Ovary (tissue), 10 donors: ENCODE measurements at places on chromosomes 6 and 20.
A peak's percentile ranks its signal among the peaks of the same experiment; 100 is the strongest.

GRCh38 chr20:39602649-39603048 lies 640.5 kb downstream of the DHX35 start:
- no peaks in the 10 kb centered on the region for H3K4me1 ChIP-seq
- H3K4me3 ChIP-seq: no peak overlapping the region
- H3K27me3 ChIP-seq: no peaks in the 10 kb centered on the region
- no peak overlapping the region for H3K27ac ChIP-seq
- H3K36me3 ChIP-seq: no peaks in the 10 kb centered on the region

- no peaks in the 10 kb centered on the region for H3K27me3 ChIP-seq
- no peak overlapping the region for H3K27ac ChIP-seq
- DNase-seq: peak; percentile 22
- no peak overlapping the region for H3K4me3 ChIP-seq
Observed at GRCh38 chr20:18224968-18225568, 63.3 kb upstream of the ZNF133 start.

DNA sequence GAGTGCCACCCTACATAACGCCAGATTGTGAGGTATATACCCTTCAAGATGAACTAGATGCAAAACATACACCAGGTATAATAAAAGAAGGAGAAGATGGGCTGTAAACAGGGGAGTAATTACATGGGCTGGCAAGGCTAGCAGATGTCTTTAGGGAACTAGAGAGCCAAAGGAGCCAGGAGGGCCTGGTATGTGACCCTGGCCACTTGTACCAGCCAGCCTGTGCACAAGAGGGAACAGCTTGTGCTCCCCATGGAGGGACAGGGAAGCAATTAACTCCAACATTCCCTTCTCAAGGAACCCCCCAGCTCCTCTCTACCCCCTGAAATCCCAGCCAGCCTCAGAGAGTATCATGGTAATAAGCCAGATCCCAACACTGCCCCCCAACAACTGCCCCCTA lies 139.9 kb downstream of the HIVEP2 start:
- H3K27ac ChIP-seq: no peak overlapping the region
- H3K4me3 ChIP-seq: no peak overlapping the region
- no peak for DNase-seq
- peaks cover 4% of the 10 kb centered on the region for H3K4me1 ChIP-seq
- H3K36me3 ChIP-seq: no peaks in the 10 kb centered on the region
- no peaks in the 10 kb centered on the region for H3K27me3 ChIP-seq

DNA sequence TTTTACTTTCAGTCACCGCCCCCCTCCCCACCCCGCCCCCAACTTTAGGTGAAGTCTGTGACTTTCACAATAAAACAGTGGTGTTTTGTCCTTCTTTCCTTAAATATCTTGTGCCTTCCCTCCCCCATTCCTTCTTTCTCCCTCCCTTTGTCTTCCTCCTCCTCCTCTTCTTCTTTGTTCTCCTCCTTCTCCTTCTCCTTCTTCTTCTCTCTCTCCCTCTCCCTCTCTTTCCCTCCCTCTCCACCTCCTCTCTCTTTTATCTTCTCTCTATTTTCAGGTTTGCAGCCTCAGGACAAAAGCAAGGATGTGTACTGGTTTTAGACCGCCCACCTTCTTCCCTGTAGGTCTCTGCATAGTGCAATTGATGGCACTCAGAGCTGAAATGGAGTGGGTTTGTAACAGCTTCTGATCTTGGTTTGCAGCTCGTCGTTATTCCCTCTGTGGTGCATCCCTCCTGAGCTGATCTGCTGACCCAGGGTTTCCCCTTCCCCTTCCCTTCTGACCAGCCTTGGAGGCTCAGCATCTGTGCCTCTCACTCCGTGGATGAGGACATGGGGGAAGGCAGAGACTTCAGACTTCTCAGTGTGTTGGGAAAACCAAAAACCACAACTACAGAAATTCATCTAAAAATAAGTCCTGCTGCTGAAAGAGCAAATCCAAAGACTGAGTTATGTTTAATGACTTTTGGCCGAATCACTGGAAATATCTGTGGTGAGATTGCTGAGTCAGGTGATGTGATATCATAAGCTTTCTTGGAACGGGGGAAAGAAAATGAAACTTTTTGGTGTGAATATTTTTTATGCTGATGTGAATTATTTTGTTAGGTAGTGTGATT lies 6.9 kb downstream of the VGLL2 start:
- DNase-seq: no peak
- no peaks in the 10 kb centered on the region for H3K36me3 ChIP-seq
- H3K27ac ChIP-seq: no peak overlapping the region
- H3K4me1 ChIP-seq: peaks cover 4% of the 10 kb centered on the region
- H3K4me3 ChIP-seq: no peak overlapping the region

DNA sequence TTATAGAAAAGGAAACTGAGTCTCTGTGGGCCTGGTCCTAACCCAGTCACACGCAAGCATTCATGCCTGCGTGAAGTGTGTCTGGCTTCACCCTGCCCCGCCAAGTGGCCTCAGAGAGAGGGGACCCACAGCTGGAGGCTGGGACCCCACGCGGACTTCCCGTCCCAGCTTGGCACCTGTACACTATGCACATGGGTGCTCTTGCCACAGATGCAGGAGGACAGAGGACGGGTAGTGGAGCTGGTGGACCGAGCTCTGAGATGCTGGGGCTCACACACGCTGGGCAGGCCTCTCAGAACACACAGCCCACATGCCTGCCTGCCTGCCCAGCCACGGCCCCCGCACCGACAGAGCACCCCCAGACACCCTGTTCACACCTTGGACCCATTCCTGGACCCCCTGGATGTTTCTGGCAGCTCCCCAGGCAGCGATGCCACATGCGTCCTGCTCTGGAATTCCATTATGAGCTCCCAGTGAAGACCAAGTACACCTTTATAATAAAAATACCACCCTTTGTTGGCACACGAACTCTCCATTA lies 24.9 kb upstream of the SMOC2 start:
- H3K27me3 ChIP-seq: no peaks in the 10 kb centered on the region
- no peak for DNase-seq
- H3K27ac ChIP-seq: no peak overlapping the region

GRCh38 chr6:70531133-70531532 lies 35.6 kb upstream of the SDHAF4 start:
- DNase-seq: no peak
- peaks cover 1% of the 10 kb centered on the region for H3K4me1 ChIP-seq
- H3K27ac ChIP-seq: no peak overlapping the region
- no peaks in the 10 kb centered on the region for H3K27me3 ChIP-seq
- H3K36me3 ChIP-seq: no peaks in the 10 kb centered on the region
- H3K4me3 ChIP-seq: no peak overlapping the region

GRCh38 chr6:170572704-170573466 lies 11.6 kb downstream of the PDCD2 start:
- H3K27ac ChIP-seq: no peak overlapping the region
- no peak overlapping the region for H3K4me3 ChIP-seq
- H3K4me1 ChIP-seq: no peaks in the 10 kb centered on the region

GRCh38 chr20:38386851-38387250 lies 40.6 kb downstream of the LBP start:
- H3K4me1 ChIP-seq: no peaks in the 10 kb centered on the region
- H3K27me3 ChIP-seq: no peaks in the 10 kb centered on the region
- no peaks in the 10 kb centered on the region for H3K36me3 ChIP-seq
- no peak overlapping the region for H3K27ac ChIP-seq

DNA sequence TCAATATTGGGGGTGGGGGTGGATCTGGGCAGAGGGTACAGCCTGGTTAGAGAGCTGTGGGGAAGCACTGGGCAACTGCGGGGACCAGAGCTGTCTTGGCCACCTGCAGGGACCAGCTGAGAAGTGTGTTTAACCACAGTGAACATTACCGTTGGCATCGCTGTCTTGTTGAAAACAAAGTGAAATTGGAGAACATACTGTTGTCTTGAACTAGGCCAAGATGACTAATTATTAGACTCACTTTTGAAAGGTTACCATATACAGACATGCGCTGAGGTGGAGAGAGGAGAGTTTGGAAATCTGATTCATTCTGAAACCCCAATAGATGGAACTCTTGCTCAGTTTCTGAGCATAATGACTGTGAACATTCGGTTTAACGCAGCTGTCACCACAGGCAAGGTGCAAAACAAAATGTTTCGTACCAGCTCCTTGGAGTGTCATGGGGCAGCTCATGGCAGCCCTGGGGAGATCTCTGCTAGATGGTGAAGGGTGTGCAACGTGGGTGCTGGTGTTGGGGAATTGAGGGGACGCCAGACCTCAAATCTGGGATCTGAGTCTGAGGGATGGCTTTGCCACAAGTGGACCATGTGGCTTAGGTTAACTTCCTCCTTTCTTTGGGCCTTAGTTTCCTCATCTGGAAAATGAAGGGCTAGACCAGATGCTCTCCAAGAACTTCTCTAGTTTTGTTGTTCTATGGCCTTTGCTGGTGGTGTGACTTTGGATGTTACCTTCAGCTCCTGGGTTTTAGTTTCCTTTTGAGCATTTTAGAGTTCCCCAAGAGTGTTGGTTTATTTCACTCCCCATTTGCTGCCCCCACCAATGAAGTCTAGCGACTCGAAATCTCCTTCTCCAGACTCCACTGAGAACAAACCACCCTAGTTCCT lies 24.6 kb upstream of the GTSF1L start:
- no peak for DNase-seq
- H3K27ac ChIP-seq: no peak overlapping the region
- no peaks in the 10 kb centered on the region for H3K36me3 ChIP-seq
- H3K4me3 ChIP-seq: no peak overlapping the region

- H3K27ac ChIP-seq: no peak overlapping the region
- no peak for DNase-seq
- H3K4me3 ChIP-seq: no peak overlapping the region
- no peaks in the 10 kb centered on the region for H3K36me3 ChIP-seq
- no peaks in the 10 kb centered on the region for H3K27me3 ChIP-seq
Observed at GRCh38 chr6:32642720-32643106, 5.5 kb downstream of the HLA-DQA1 start.

DNA sequence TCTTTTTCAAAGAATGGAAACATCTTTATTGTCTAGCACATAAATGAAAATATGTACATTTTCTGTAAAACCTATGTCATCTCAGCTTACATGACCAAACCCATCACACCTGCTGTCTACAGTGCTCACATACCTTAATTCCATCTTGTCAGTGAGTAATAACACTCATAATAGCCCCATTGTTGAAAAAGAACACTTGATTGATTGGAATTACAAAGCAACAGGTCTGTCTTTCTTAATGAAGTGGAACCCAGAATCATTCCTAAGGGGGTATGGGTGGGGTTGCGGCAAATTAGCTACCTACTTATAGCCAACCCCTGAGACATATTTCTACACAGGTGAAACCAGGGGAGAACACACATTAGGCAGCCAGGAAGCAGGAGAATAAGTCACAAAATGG lies 20.2 kb downstream of the ADGRF4 start:
- H3K27ac ChIP-seq: no peak overlapping the region
- H3K4me3 ChIP-seq: no peak overlapping the region
- DNase-seq: no peak
- no peaks in the 10 kb centered on the region for H3K27me3 ChIP-seq
- H3K4me1 ChIP-seq: no peaks in the 10 kb centered on the region
- no peaks in the 10 kb centered on the region for H3K36me3 ChIP-seq

DNA sequence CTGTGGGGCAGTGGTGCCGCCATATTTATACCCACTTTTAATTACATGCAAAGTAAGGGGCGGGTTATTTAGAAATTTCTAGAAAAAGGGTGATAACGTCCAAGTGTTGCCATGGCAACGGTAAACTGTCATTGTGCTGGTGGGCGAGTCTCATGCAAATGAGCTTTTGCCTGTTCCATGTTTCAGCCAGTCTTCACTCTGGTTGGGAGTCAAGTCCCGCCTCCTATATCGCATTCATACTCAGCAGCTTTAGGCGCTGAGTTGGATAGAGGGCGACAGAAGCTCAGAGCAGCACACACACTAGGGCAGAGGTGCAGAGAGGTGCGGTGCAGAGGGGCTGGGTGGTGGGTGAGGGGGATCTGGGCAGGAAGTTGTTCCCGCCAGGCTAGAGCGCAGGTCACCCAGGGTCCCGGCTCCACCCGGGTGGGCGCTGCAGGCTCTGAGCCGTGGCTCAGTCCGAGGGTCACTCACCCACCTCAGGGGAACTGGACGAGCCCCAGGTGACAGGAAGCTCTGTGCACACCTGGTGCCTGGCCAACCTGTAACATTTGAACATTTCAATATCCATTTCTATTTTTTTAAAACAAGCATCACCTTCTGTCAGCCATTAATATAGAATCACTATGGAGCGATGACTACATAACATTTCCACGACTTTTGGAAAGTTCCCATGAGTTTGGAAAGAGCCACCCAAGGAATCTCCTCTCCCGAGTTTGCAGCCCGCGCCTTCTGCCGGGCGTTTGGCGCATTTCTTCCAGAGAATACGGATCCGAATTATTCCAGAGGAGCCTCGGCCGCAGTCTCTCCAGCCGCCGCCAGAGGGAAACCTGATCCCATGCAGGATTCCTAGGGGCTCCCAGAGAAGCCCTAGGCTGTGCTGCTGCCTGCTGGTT lies 89.1 kb upstream of the PHACTR3 start:
- no peak overlapping the region for H3K27ac ChIP-seq
- H3K36me3 ChIP-seq: no peaks in the 10 kb centered on the region
- no peak overlapping the region for H3K4me3 ChIP-seq
- peak; percentile 29 for DNase-seq
- no peaks in the 10 kb centered on the region for H3K27me3 ChIP-seq

DNA sequence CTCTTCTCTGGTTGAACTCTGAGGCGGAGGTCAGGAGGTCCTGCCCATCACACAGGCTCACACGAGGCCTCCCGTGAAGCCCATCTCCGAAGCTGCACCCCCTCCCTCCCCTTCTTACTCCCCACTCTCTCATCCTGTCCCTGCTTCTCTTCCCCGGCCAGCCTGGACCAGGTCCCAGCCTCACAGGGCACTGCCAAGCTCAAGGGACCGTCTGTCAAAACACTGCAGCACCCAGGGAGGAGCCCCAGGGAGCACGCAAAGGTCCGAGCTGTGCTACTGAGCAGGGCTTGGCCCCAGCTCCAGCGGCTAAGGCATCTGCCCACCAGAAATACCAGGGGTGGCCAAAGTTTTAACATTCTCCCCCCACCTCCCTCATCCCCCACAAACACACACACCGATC lies 70.0 kb downstream of the PSMG4 start:
- no peak overlapping the region for H3K4me3 ChIP-seq
- no peaks in the 10 kb centered on the region for H3K36me3 ChIP-seq
- H3K27me3 ChIP-seq: no peaks in the 10 kb centered on the region
- no peak for DNase-seq

DNA sequence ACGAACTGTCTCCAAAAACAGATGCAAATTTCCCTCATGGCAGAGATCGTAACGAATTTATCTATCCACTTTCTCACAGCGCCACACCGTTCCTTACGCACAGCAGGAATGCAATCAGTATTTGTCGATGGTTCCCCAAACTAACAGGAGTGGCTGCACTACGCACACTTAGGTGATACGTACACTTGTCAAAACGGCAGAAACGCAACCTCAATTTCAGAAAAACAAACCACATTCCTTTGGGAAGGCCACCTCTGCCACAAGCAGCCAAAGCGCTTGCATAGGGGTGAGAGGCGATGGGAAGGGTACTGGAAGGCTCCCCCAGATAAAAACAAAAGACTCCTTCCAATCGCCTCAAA lies 638 bp downstream of the MDN1 start:
- peak overlapping the region; percentile 67 for H3K27ac ChIP-seq
- peaks cover 8% of the 10 kb centered on the region for H3K4me1 ChIP-seq
- no peaks in the 10 kb centered on the region for H3K36me3 ChIP-seq

- peaks cover 19% of the 10 kb centered on the region for H3K4me1 ChIP-seq
- H3K27ac ChIP-seq: peak within 1 kb of the TSS; percentile 76
- H3K36me3 ChIP-seq: no peaks in the 10 kb centered on the region
Observed at GRCh38 chr20:3681931-3682781, at the start of gene ADAM33. Gene ADAM33 (minus strand): TSS chr20:3682010. CDS start chr20:3682004, 6 bp downstream.
